ENCODE measurements at places on chromosomes 1 and 21.
A peak's percentile ranks its signal among the peaks of the same experiment; 100 is the strongest.

DNA sequence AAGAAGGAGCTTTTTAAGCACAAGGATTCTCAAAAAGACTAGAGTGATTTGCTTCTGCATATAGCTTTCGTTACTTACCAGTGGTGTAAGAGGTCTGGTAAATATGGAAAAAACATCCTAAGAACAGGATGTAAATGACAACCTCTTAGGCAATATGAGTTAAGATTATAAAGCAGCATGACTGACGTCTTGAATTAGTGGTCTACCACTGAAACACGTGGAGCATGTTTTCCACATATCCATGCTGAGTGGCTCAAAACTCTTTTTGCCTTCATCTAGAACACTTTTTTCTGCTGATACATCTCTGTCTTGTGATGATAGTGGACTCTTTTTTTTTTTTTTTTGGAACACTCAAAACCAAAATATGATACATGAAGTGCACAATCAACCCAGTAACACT lies 44.6 kb downstream of the RCAN1 start:
- DNase-seq, result peak; percentile 86

DNA sequence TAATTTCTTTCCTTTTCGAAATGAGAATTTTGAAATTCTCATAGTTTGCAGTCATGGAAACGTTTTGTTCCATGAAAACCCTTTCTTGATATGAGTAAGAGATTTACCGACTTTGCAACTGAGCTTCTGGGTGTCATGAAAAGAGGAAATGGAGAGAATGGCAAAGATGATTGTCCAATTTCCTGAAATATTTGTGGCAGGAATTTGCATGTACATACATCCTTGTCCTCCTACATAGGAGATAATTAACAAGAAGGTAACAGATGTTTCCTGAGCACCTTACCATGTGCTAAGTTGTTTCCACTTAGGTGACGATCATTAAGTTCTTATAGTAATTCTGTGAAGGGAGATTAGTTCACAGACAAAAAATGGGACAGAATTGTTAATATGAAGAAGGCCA lies 170.7 kb downstream of the NEGR1 start:
- DNase-seq, result peak; percentile 33

DNA sequence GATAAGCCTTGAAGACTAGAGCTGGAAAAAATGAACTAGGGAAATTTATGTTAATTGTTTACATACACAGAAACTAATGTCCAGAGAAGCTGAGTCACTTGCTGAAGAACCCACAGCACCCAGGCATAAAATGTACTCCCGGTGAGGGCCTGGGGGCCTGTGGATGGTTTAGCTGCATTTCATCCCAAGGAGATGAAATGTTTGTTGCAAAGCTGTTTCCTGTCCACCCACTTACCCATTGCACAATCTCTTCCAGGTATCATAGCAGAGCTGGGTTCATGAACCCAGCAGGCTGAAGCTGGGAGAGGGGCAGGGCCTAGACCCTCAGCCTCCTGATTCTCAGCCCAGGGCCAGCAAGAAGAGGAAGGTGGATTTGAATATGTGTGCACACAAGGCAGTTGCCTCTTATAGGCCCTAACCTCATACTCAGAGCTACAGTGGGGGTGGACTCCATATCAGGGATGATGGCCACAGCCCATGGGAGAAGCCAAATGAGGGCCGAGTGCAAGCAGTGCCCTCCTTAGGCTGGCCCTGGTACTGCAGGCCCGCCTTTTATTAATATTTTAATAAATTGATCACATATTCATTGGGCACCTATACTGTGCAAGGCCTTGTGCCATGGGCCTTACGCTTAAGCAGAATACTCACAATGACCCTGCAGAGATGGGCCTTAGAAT lies 110.8 kb downstream of the LACTBL1 start:
- peak; percentile 74 for DNase-seq

- DNase-seq, result no peak
These were observed 47.2 kb upstream of the RASAL2 start for GRCh38 chr1:178046591-178047270.

- no peak for DNase-seq
These were observed 23.3 kb downstream of the NGF start for GRCh38 chr1:115314765-115315164.

DNA sequence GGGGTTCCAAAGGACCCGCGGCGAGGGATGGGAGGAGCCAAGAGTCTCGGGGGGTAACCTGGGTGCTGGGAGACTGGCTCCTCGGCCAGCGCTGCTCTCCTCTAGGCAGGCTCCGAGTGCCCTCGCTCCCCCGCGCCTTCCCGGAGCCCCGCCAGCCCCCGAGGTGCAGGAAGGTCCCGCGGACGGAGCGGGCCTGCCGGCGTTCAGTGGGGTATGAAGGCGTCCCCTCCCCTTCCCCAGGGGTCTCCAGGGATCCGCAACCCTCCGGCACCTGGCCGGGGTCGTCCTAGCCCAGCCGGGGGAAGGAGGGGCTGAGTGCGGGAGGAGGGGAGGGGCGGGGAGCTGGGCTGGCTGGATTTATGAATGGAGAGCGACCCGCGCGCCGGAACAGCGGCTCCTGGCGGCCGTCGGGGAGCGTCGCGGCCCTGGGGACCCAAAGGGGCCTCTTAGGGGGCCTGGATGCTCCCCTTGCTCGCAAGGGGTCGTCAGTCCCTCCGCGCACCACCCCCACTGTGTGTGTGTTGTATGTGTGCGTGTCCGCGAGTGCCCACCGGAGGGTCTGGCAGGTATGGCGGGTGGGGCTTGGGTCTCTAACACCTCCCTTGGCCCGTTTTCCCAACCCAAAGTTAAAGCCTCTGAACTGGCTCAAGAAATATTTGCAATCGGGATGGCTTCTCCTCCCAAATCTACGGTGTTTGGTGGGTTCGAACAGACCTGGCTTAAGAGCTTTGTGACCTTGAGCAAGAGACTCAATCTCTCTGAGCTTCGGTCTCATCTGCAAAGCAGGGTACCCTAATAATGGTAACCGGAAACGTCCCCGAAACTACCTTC lies 642 bp downstream of the HCRTR1 start:
- peak; percentile 40 for DNase-seq

GRCh38 chr21:45075596-45076244 lies 1.3 kb downstream of the ADARB1 start:
- no peak for DNase-seq

DNA sequence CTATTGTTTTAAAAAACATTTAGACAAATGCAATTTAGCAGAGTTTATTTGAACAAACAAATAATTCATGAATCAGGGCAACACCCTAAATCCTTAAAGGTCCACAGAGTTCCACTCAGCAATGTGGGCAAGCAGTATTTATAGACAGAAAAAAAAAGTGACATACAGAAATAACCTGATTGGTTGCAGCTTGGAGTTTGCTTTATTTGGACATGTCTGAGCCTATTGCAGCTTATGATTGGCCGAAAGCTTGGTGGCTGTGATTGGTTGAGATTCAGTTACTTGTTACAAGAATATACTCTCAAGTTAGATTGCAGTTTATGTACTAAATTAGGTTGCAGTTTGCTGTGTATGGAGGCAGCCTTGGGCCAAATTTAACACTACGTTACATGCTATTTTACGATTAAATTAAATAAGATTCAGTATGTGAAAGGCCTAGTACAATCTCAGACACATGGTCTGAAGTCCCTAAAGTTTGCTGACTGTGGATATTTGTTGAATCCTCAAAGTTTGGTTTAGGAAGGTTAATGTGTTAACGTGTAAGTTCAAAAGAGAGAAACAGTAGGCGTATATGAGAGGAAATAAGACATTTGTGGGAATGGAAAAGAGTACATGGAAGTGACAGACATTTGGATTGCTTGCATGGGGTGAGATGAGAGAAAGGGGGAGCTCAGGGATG lies 6.9 kb upstream of the CAMSAP2 start:
- no peak for DNase-seq

DNA sequence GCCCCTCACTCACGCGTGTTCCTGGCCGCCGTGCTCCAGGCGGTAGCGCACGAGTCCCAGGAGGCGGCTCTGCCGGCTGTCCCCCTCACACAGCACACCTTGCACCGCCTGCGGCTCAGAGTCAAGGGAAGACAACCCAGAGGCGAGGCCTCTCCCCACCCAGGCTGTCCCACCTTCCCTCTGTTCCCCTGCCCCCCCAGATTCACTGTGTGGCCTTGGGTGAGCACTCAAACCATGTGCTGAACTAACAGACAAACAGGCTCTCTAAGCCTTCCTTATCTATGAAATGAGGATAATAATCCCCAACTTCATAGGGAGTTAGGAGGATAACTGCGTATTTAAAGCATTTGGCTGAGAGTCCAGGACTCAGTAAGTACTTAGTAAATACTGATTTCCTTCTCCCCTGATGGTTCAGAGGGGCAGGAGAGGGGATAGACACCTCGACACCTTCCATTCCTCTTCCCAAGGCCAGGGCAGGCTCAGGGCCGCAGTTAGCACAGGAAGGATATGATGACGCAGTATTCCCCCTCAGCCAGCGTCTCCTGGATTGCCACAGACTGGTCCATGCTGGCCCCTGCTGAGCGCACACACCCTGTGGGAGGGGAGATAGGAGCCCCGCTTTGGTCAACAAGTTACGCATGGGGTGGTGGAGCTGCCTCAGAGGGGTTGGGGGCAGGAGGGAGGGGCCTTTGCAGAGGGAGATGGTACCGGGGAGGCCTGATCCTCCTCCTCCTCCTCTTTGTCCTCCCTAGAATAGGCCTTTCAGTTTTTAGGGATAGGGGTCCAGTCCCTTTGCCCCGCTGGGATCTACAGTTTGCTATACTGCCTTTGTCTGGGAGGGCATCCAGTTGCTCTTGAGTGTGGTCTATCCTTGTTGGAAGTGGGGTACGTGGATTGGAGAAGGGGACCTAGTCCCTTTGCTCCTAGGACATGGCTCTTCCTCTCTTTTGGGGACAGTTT lies 830 bp downstream of the INPP5B start:
- peak; percentile 61 for DNase-seq

GRCh38 chr1:245537992-245538391 lies 383.2 kb downstream of the KIF26B start:
- DNase-seq, result no peak

DNA sequence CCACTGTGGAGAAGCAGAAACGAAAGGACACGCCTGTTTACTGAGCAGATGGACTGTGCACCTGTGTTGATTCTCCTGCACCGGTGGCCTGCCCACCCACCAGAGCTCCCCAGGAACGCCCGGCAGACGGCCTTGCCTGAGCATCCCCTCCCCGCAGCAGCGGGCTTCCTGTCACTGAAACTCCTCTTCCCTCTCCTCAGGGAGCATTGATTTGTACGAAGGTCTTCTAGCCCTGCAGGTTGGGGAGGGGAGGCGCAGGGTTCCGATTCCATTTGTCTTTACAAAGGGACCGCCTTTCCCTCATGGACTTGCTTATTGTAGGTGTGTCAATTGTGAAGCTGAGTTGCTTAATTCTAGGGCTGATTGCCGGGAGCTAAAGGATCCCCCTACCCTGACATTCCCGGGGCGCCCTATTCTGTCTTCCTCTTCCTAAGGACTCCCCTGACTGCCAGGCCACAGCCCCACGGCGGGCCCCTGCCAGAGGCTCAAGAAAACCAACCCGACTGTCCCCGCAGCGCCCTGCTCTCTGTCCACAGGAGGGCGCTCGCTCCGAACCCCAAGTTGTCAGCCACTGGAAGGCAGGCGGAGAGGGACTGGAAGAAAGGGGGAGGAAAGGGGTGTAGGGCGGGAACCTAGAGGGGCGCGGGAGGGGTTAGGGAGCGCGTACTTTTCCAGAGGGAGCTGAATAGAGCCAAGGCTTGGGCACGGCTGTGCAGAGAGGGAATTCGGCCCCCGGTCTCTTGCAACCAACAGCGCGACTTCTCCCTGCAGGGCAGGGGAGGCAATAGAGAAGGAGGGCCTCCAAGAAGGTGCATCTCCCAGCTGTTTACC lies 2.8 kb downstream of the S100A6 start:
- peak; percentile 86 for DNase-seq

GRCh38 chr1:55200667-55201066 lies 14.5 kb downstream of the USP24 start:
- DNase-seq, result no peak

DNA sequence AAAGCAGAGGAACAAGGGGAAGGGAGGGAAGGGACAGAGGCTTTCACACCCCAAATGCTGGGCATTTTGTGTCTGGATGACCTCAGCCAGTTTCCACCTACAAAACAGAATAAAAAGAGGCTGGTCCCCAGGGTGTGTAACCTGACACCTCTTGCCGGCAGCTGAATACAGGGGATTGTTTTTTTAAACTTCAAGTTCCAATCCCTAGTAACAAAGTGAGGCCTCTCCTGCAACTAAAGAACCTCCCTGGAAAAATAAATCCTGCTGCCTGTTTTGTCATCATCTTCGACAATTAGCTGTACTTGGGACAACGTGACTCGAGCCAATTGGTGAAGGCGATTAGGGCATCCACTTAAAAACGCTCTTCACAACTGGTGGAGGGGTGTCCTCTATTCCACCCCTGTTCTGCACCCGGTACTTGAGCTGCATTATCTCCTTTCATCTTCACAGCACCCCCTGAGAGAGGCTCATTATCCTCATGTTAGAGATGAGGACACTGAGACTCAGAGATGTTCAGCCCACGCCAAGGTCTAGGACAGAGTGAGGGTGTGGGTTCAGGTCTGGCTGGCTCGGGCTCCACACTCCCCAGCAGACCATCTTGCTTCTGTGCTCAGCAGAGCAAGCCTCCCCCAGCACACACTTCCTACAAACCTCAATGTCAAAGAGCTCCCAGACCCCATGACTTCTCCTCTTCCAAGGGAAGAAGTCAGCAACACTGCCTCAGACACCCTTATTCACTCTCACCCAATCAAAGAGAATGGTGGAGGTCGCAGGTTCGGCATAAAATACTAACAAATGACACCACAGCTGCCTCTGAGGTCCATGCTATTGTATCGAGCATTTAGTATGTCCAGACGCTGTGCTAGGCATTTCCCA lies 15.2 kb downstream of the ITPKB start:
- DNase-seq, result no peak

- no peak for DNase-seq
These were observed 3.8 kb downstream of the ZBTB18 start for GRCh38 chr1:244054924-244055263.

DNA sequence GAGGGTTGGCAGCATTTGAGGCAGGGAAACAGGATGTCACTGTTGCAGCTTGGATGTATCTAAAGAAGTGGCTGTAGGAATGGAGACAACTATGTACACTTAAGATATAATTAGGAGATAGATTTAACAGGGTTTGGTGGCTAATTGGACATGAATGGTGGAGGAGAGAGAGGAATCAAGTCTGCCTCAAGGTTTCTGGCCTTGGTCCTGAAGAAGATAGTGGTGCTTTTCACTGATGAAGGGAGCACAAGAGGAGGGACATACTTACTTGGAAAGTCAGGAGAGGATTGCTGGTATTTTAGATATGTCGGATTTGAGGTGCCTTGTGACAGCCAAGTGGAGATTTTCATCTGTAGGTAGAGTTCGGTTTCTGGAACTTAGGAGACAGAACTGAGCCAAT lies 123.9 kb downstream of the ST6GALNAC3 start:
- DNase-seq, result no peak

- DNase-seq, result peak; percentile 98
These were observed 20.7 kb upstream of the MFSD2A start for GRCh38 chr1:39933956-39934941.
